ENCODE measurements at places on chromosomes 4 and X. TPM values are rescaled to one million over a fixed set of nuclear protein-coding genes. Genes with fewer than 3 reads are reported as not detected.
A peak's percentile ranks its signal among the peaks of the same experiment; 100 is the strongest.

- H3K27ac ChIP-seq = no peak overlapping the region
- DNase-seq = no peak
- peaks cover 9% of the 10 kb centered on the region for H3K4me1 ChIP-seq
Observed at GRCh38 chr4:24477919-24478318, 106.4 kb downstream of the DHX15 start.

GRCh38 chrX:41720125-41720779 lies 3.7 kb upstream of the GPR82 start:
- H3K27ac ChIP-seq = no peak overlapping the region
- peaks cover 33% of the 10 kb centered on the region for H3K36me3 ChIP-seq
- no peak overlapping the region for H3K4me3 ChIP-seq
- no peak for DNase-seq

Gene FAM184B
- total RNA-seq = 0.08 TPM

DNA sequence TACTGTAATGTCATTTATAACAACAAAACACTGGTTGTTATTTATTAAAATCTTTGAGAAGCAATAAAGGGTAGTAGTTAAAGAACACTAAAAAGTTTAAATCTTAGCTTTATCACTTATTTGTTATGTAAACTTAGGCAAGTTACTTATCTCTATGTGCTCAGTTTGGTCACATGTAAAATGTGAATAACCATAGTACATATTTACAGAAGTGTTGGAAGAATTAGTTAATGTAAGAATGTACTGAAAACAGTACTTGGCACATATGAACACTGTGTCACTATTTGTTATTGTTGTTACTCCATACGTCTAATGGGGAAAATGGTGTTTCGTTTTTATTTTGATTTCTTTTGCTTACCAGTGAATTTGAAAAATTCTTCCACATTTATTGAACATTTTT lies 9.1 kb downstream of the NEK1 start:
- no peak overlapping the region for H3K4me3 ChIP-seq
- no peak overlapping the region for H3K27ac ChIP-seq
- H3K4me1 ChIP-seq = no peaks in the 10 kb centered on the region
- DNase-seq = no peak
- H3K27me3 ChIP-seq = no peaks in the 10 kb centered on the region
- no peaks in the 10 kb centered on the region for H3K36me3 ChIP-seq

GRCh38 chr4:1842339-1842895 lies 13.5 kb downstream of the LETM1 start:
- H3K4me1 ChIP-seq = no peaks in the 10 kb centered on the region
- H3K4me3 ChIP-seq = no peak overlapping the region
- peaks cover 28% of the 10 kb centered on the region for H3K36me3 ChIP-seq

Gene ABCG2
- total RNA-seq = 37.0 TPM

DNA sequence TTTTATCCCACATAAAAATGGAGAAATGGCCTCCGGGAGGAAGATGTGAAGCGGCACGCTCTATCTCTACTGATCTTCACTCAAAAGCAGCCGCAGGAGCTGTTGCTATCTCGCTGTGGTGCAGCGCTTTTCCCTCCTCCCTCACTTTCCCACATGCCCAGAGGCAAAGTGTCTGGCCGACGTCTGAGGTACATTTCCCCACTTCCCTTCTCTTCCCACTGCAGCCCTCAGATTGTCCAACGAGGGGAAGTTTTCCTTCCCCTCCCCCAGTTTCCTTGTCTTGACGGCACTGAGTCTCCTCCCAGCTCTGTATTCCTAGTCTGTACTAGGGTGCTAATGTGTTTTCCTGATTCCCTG lies 660 bp upstream of the COL25A1 start:
- peaks cover 9% of the 10 kb centered on the region for H3K27me3 ChIP-seq
- H3K36me3 ChIP-seq = no peaks in the 10 kb centered on the region
- peak overlapping the region; percentile 95 for H3K27ac ChIP-seq
- peak; percentile 44 for DNase-seq
- H3K4me1 ChIP-seq = peaks cover 9% of the 10 kb centered on the region

Gene LAGE3
- 18.4 TPM for total RNA-seq

- no peaks in the 10 kb centered on the region for H3K4me1 ChIP-seq
- H3K36me3 ChIP-seq = no peaks in the 10 kb centered on the region
- H3K27me3 ChIP-seq = no peaks in the 10 kb centered on the region
Observed at GRCh38 chr4:138595731-138596460, 353.7 kb upstream of the SLC7A11 start.

GRCh38 chrX:42664680-42665079 lies 113.3 kb downstream of the PPP1R2C start:
- H3K27ac ChIP-seq = no peak overlapping the region
- H3K36me3 ChIP-seq = no peaks in the 10 kb centered on the region
- no peaks in the 10 kb centered on the region for H3K27me3 ChIP-seq
- no peaks in the 10 kb centered on the region for H3K4me1 ChIP-seq
- DNase-seq = no peak
- no peak overlapping the region for H3K4me3 ChIP-seq

DNA sequence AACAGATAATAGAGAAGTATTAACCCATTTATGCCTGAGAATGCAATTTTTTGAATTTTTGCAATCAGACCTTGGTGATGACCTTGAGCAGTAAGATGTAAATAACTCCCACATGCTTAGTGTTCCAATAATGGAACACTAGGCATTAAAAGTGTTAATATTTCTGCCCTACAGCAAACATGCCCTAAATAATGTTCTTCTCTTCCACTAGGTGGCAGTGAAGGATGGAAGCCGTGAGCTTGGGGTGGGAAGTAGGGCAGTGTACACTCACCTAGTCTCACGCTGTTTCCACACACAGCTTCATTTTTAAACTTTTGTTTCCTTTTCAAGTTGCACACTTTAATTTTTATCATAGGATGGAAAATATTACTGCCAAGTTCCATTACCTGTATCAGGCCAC lies 613.1 kb upstream of the HS3ST1 start:
- H3K4me1 ChIP-seq = no peaks in the 10 kb centered on the region
- no peak for DNase-seq
- no peaks in the 10 kb centered on the region for H3K36me3 ChIP-seq
- no peaks in the 10 kb centered on the region for H3K27me3 ChIP-seq
- no peak overlapping the region for H3K4me3 ChIP-seq
- H3K27ac ChIP-seq = no peak overlapping the region

- no peaks in the 10 kb centered on the region for H3K36me3 ChIP-seq
- no peak for DNase-seq
- no peak overlapping the region for H3K27ac ChIP-seq
- no peak overlapping the region for H3K4me3 ChIP-seq
- peaks cover 5% of the 10 kb centered on the region for H3K4me1 ChIP-seq
Observed at GRCh38 chr4:154329939-154330338, 161.7 kb downstream of the DCHS2 start.

Gene TEX11
- not detected for total RNA-seq

- peaks cover 1% of the 10 kb centered on the region for H3K27me3 ChIP-seq
- no peak for DNase-seq
- H3K27ac ChIP-seq = no peak overlapping the region
- no peaks in the 10 kb centered on the region for H3K4me1 ChIP-seq
- H3K4me3 ChIP-seq = no peak overlapping the region
Observed at GRCh38 chr4:132662456-132662855, 486.6 kb upstream of the PCDH10 start.

Gene UGT2B7
- not detected for total RNA-seq

Gene HOPX
- total RNA-seq = 4.2 TPM

Gene GAGE12H
- not detected for total RNA-seq

Gene XAGE5
- total RNA-seq = not detected

DNA sequence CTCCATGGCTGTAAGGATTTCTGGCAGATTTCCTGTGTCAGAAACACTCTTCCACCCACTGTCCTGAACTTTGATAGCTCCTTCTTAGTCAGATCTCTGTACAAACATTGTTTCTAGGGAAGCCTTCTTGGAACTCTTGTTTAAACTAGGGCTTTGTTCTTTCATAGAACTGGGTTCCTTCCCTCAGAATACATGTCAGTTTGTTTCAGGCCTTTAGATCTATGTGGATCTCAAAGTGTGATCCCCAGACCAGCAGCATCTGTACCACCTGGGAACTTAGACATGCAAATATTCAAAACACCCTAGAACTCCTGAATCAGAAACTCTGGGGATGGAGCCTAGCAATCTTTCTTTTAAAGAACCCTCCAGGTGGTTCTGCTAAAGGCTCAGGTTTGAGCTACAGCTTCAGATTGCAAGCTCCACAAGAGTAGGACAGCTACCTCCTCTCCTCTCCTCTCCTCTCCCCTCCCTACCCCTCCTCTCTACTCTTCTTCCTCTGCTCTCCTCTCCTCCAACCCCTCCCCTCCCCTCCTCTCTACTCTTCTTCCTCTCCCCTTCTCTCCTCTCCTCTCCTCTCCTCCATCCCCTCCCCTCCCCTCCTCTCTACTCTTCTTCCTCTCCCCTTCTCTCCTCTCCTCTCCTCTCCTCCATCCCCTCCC lies 12.7 kb downstream of the RASSF6 start:
- H3K27me3 ChIP-seq = peaks cover 2% of the 10 kb centered on the region
- H3K27ac ChIP-seq = no peak overlapping the region
